ENCODE measurements at places on chromosomes 7 and 10.
A peak's percentile ranks its signal among the peaks of the same experiment; 100 is the strongest.

GRCh38 chr10:88932539-88933256, 19.9 kb downstream of the ACTA2 start:
- DNase-seq: peak; percentile 91

DNA sequence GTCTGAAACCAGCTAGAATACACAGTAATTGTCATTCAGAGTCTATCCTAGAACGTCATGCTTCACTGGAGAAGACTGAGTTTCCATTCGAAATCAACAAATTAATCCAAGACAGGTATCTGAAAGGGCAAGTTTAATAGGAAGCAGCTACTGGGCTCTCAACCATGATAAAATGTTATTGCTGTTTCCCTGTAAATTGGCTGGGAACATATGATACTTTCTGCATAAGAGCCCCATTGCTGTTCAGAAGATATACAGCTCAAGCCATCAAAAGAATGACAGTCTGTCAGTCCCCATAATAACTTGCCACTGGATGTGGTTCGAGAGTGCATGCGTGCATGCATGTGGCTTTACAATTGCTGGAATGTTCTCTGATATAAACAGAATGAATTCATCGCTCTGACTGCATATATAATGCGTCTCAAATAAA, 129.0 kb downstream of the HIBADH start:
- DNase-seq: no peak

- DNase-seq: no peak
Measured at GRCh38 chr10:1873661-1874315, 136.5 kb upstream of the ADARB2 start.

DNA sequence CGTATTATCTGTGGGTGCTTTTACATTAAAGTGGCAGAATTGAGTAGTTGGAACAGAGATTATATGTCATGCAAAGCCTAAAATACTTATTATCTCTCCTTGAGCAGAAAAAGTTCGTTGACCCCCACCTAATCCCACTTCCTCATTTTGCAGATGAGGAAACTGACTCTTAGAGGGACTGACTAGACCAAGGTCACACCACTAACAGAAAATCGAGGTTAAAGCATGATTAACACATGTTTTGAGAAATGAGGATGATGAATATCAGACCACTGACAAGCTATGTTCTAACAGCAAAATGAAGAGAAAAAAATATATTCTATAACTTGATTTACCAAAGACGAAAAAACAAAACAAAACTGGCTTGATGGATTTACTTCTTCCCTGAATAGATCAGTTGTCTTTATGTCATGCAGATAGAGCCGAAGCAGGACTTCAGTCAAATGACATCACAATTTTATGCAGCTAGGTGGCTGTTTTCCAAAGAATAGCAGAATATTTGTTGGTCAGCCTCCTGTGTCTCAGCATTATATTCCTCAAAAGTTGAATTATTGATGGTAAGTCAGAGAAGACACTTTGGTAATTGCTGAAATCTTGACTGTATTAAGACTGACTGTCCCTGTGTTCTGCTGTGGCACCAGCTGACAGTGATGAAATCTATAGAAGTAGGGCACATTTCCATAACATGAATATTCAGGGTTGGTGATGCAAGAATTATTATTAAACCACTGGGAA, 24.2 kb upstream of the SMIM30 start:
- DNase-seq: no peak

All from fibroblast of skin of scalp (primary cell).